SIG-M5 (cell line): ENCODE measurements at places on chromosomes 3 and 15.

GRCh38 chr3:193335031-193335430, 43.5 kb downstream of the ATP13A5 start:
- DNase-seq, result no peak

- no peak for DNase-seq
Observed at GRCh38 chr3:35675621-35676020, 36.3 kb downstream of the ARPP21 start.

- no peak for DNase-seq
Observed at GRCh38 chr15:70912187-70912586, 19.6 kb downstream of the LRRC49 start.

GRCh38 chr3:111939873-111940272, 39.0 kb upstream of the ABHD10 start:
- no peak for DNase-seq

- no peak for DNase-seq
Observed at GRCh38 chr3:53682807-53683206, 163.4 kb downstream of the CHDH start.

DNA sequence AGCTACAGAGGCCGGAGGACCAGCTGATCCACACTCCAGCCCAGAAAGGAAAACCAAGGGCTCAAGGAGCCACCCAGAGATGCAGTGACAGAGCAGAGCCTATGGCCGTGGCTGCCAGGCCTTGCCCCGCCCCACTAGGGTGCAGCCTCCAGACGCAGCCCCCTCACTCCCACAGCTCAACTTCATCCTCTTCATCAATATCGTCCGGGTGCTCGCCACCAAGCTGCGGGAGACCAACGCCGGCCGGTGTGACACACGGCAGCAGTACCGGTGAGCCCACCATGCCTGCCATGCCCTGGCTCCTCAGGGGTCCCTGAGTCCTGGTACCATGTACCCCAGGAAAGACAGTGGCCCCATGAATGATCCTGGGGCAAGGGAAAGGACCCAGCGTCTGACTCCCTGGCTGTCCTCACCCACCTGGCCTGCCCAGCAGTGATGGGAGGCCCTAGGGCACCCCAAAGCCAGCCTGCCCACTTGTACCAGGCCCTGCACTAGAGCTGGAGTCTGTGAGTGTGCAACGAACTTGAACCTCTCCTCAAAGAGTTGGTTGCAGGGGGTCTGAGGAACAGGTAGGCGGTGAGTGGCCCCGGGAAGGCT, 24.2 kb downstream of the PTH1R start:
- no peak for DNase-seq

GRCh38 chr3:141401573-141402475, 33.5 kb downstream of the ZBTB38 start:
- no peak for DNase-seq

- no peak for DNase-seq
Observed at GRCh38 chr15:77695961-77696582, 63.4 kb upstream of the LINGO1 start.
